Stimulated activated CD8-positive, alpha-beta memory T cell treated with anti-CD3 and anti-CD28 coated beads, Interleukin-4, amount 100 ng/mL, for 1 hour (primary cell): ENCODE measurements at places on chromosomes 5 and 9.

DNA sequence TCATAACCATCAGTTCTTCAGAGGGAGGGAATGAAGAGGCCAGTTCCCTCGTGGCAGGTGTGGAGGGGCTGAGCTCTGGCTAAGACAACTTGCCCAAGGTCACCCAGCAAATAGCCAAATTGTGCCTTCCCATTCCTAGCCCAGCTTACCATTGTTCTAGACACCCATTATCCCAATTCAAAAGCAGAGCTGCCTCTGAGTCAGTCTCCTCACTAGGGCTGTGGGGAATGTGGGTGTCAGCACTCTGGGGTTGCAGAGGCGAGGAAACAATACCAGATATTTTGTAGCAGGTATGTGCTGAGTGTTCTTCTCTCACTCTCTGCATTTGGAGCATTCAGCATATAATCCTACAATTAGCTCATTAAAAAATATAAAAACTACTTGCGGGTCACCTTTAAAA lies 270.8 kb downstream of the PSAT1 start:
- DNase-seq: no peak

DNA sequence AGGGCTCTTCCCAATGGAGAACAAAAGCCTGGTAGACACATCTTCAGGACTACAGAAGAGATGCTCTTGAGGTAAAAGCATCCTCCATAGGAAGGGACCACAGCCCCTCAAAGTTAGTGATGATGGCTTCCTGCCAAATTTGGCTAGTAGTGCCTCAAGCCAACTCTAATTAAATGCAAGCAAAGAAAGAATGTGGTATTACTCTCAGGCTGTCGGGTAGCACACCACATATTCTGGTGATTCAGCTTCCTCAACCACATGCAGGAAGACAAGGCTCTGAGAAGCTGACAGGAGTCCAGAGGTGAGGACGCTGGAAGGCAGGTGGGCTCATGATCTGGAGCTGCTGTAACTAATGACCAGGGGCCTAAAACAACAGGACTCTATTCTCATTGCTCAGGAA lies 37.2 kb upstream of the S1PR3 start:
- DNase-seq: no peak

DNA sequence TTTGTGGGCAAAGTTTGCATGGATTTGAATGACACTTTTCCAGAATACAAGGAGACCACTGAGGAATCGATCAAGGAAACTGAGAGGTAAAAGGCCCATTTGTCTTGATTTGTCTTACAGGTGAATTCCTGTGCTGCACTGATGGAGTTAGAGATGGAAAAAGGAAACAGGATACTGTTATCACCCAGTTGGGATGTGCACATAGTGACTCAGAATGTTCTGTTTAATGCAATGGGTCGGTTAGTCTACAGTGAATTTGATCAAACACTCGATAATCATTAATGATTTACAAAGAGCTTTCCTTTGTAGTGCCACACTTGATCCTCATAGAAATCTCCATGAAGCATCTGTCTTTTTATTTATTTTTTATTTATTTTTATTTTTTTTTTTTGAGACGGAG lies 64.7 kb downstream of the GDA start:
- DNase-seq: no peak

GRCh38 chr9:124659099-124659659 lies 111.9 kb downstream of the NR6A1 start:
- no peak for DNase-seq

DNA sequence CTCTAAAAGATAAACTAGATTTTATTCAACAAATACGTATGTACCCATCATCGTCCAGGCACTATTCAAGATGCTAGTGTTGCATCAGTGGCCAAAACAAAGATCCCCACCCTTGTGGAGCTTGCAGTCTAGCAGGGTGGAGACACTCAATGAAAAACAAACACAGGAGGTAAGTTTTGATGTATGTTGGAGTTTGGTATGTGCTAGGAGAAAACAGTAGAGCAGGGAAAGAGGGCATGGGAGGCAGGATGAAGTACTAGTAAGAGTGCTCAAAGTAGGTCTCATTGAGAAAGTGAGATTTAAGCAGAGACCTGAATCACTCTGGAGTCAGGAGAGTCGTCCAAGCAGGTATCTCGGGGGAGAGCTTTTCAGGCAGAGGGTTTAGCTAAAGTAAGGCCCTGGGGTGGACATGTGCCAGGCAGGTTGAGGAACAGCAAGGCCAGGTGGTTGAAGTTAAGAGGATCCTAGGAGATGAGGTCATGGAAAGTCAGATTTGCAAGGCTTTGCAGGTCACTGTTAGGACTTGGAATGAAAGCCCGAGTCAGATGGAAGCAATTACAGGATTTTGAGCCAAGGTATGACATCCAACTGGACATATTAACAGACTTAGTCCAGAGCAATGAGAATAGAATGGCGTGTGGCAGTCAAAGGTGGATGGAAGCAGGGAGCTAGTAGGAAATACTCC lies 9.2 kb downstream of the SNX18 start:
- DNase-seq: no peak
